ENCODE measurements at places on chromosomes 16 and 17. TPM values are rescaled to one million over a fixed set of nuclear protein-coding genes. Genes with fewer than 3 reads are reported as not detected.

GRCh38 chr16:65749506-65749905, 617.0 kb upstream of the CDH5 start:
- H3K27ac ChIP-seq = no peak overlapping the region
- no peaks in the 10 kb centered on the region for H3K36me3 ChIP-seq
- no peak for DNase-seq
- H3K4me1 ChIP-seq = no peaks in the 10 kb centered on the region

DNA sequence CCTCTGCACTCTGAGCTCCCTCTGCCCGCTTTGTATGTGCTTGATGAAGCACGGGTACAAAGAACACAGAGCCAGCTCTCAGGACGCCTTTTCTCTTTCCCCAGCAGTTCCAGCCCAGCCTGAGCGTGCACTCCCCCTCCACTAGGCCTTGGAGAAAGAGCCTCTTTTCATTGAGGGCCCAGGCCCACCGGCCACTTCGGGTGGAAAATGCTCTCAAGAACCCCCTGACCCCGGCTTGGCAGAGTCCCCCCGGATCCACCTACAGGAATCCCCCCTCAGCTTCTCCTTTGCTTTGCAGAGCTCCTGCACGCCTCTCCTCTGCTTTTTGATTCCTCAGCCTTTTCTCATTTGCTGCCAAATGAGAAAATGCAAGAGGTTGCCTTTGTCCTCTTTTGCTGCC, 30.2 kb downstream of the MRC2 start:
- no peak for DNase-seq
- H3K4me1 ChIP-seq = peaks cover 19% of the 10 kb centered on the region
- H3K36me3 ChIP-seq = no peaks in the 10 kb centered on the region
- H3K27me3 ChIP-seq = no peaks in the 10 kb centered on the region

DNA sequence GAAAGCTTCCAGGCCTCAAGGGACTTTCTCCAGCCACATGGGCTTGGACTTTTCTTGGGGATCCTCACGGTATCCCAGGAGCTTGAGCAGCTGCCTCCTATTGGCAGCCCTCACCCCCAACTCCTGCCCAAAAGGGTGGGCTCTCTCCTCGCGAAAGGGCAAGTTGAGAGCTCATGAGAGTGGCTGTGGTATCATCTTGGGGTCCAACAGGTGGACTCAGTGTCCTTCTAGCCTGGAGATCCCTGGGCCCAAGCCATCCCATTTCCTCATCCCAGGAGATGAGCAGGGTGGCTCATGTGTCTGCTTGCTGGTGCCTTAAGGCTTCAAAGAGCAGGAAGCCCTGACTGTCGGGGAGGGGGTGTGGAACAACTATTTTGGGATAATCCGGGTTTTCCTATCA, 17.7 kb downstream of the TBX4 start:
- H3K27ac ChIP-seq = no peak overlapping the region
- no peak overlapping the region for H3K4me3 ChIP-seq
- H3K27me3 ChIP-seq = no peaks in the 10 kb centered on the region
- no peaks in the 10 kb centered on the region for H3K36me3 ChIP-seq
- no peaks in the 10 kb centered on the region for H3K4me1 ChIP-seq

- no peak overlapping the region for H3K27ac ChIP-seq
- no peaks in the 10 kb centered on the region for H3K4me1 ChIP-seq
- H3K36me3 ChIP-seq = no peaks in the 10 kb centered on the region
- H3K4me3 ChIP-seq = no peak overlapping the region
- no peak for DNase-seq
These were observed 149.2 kb upstream of the TBX2 start for GRCh38 chr17:61250335-61250890.

DNA sequence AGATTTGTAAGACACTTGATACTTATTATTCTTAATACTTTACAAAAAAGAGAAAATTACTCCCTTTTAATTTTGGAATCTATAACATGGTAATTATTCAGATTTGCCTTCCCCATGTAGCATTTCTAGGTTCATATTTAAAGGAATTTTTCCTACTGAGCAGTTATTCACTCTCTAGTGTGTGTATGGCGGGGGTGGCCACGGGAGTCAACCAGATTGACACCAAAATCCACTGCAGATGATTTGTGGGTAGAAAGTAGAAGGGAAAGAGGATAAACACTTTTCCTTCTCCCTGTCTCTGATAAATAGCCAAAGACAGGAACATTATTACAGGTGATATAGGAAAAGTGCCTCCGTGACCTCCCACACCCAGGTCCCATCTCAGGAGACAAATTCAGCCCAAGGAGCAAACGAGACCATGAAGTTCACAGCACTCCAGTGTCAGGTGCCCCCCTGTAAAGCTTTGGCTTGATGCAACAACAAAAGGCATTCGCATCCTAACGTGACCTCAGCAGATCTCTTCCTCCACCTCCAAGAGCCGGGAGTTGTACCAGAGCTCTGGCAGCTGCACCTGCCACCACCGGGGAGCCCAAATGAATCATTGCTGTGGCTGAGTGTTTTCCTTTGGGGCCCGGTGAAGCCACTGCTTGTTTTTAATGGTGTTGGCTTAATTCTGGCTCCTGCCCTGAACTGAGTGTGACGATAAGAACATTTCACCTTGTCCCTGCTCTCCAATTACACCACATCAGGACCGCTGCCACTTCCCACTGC, 92.7 kb upstream of the NOL11 start:
- H3K4me1 ChIP-seq = no peaks in the 10 kb centered on the region
- H3K4me3 ChIP-seq = no peak overlapping the region
- H3K27me3 ChIP-seq = no peaks in the 10 kb centered on the region
- DNase-seq = no peak

- no peak overlapping the region for H3K4me3 ChIP-seq
- no peaks in the 10 kb centered on the region for H3K27me3 ChIP-seq
- no peaks in the 10 kb centered on the region for H3K4me1 ChIP-seq
- H3K36me3 ChIP-seq = no peaks in the 10 kb centered on the region
- DNase-seq = no peak
These were observed 57.2 kb upstream of the MED9 start for GRCh38 chr17:17419631-17420030.

GRCh38 chr16:84756830-84757229, 57.0 kb downstream of the USP10 start:
- H3K27me3 ChIP-seq = no peaks in the 10 kb centered on the region
- no peaks in the 10 kb centered on the region for H3K36me3 ChIP-seq
- H3K4me1 ChIP-seq = peaks cover under 1% of the 10 kb centered on the region
- no peak overlapping the region for H3K4me3 ChIP-seq
- DNase-seq = no peak

DNA sequence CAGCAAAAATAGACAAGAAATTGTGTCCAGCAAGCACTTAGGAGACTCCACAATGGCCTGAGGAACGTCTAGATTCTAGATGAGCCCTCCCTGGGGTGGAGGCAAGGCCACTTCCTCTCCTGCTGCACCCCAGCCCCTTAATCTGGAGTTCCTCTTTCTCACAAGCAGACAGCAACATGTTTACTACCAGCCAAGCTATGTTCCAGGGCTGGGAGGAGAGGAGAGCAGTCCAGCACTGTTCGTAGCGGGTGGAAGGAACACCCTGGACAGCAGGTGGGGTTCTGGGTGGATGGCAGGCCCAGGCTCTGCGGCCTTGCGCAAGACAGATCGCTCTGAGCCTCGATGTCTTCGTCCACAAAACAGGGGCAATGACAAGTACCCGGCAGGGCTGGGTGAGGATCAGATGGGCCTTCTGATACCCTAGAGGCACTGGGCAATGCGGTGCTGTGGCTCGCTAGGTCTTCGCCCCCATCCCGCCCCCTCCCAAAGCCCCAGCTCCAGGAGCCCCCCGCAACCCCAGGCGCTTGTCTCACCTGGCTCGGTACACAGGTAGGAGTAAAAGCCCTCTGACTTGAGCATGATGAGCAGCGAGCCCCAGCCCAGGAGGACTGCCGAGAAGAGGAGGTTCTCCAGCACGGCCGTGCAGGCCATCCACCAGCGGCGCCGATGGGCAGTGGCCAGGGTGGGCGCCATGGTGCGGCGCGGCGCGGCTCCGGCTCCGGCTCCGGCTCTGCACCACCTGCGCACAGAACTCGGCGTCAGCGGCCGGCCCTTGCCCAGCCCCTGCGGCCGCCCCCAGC, 1.3 kb downstream of the SLC43A2 start:
- H3K4me3 ChIP-seq = peak overlapping the region; percentile 82
- no peak for DNase-seq
- no peaks in the 10 kb centered on the region for H3K4me1 ChIP-seq
- H3K27me3 ChIP-seq = no peaks in the 10 kb centered on the region
- peak overlapping the region; percentile 88 for H3K27ac ChIP-seq
- H3K36me3 ChIP-seq = no peaks in the 10 kb centered on the region

GRCh38 chr16:10741844-10742243, 1.8 kb upstream of the NUBP1 start:
- no peak overlapping the region for H3K4me3 ChIP-seq
- H3K36me3 ChIP-seq = no peaks in the 10 kb centered on the region
- DNase-seq = no peak
- H3K27ac ChIP-seq = no peak overlapping the region

GRCh38 chr17:44751806-44752205, 7.0 kb upstream of the ADAM11 start:
- no peaks in the 10 kb centered on the region for H3K4me1 ChIP-seq
- H3K27ac ChIP-seq = no peak overlapping the region
- no peak overlapping the region for H3K4me3 ChIP-seq
- DNase-seq = no peak

- H3K4me3 ChIP-seq = no peak overlapping the region
- H3K36me3 ChIP-seq = no peaks in the 10 kb centered on the region
- no peaks in the 10 kb centered on the region for H3K4me1 ChIP-seq
- DNase-seq = peak; percentile 40
- no peak overlapping the region for H3K27ac ChIP-seq
- no peaks in the 10 kb centered on the region for H3K27me3 ChIP-seq
These were observed 37.6 kb downstream of the ARHGAP27 start for GRCh38 chr17:45394913-45395568.

GRCh38 chr16:23578101-23578830, 17.9 kb downstream of the NDUFAB1 start:
- H3K4me1 ChIP-seq = no peaks in the 10 kb centered on the region
- H3K27ac ChIP-seq = no peak overlapping the region

GRCh38 chr16:674968-675883, at the start of gene RHBDL1:
RHBDL1 (plus strand) TSS chr16:675671; CDS start chr16:675791, 120 bp downstream.
- H3K4me3 ChIP-seq = peak within 1 kb of the TSS; percentile 15
- no peak for DNase-seq
- no peaks in the 10 kb centered on the region for H3K27me3 ChIP-seq
- no peak within 1 kb of the TSS for H3K27ac ChIP-seq

DNA sequence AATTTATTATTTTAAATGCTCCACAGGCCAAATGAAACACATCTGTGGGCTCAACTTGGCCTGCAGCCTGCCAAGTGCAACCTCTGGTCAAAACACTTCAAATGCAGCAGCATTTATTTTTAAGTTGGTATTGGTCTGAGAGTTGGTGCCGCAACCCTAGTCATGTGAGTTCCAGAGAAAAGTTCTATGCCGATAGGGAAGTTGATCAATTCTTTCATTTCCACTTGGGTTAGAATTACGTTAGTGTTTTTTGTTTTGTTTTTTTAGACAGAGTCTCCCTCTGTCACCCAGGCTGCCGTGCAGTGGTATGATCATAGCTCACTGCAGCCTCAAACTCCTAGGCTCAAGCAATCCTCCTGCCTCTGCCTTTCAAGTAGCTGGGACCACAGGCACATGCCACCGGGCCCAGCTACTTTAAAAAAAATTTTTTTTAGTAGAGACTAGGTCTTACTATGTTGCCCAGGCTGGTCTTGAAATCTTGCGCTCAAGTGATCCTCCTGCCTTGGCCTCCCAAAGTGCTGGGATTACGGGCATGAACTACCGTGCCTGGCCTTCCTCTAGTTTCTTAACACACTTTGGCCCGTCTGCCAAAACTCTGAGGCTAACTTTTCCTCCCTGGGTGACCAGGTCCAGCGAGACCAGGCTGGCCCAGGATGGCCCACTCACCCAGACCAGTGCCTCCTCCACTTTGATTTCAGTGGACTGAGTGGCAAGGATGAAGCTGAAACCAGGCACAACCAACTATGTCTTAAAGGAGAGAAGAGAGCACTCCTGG, 221.1 kb downstream of the MRTFB start:
- no peaks in the 10 kb centered on the region for H3K36me3 ChIP-seq
- no peaks in the 10 kb centered on the region for H3K27me3 ChIP-seq
- DNase-seq = no peak
- H3K4me1 ChIP-seq = no peaks in the 10 kb centered on the region

DNA sequence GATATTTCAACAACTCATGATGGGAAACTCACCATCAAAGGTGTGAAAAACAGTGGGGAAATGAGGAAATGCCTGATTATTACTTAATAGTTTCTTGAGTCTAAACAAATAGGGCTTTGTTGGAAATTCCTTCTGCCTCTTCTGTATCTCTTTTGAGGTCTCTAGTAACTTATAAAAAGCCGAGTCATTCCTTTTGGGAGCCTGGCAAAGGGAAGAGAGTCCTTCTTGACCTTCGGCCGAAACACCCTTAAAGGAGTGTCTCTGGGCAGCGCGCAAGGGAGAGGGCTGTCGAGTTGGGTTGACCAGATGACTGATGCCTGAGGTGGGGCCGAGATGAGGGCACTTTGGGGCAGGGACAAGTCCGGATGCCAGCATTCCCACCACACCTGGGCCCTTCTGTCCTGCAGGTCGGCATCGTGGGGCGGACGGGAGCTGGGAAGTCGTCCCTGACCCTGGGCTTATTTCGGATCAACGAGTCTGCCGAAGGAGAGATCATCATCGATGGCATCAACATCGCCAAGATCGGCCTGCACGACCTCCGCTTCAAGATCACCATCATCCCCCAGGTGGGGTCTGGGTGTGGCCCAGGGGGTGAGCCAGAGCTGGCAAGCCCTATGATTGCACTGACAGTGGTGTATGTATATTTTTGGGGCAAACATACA, 89.2 kb downstream of the ABCC6 start:
- peaks cover 74% of the 10 kb centered on the region for H3K36me3 ChIP-seq
- H3K4me1 ChIP-seq = no peaks in the 10 kb centered on the region
- no peak for DNase-seq
- H3K27ac ChIP-seq = no peak overlapping the region
- H3K27me3 ChIP-seq = no peaks in the 10 kb centered on the region

DNA sequence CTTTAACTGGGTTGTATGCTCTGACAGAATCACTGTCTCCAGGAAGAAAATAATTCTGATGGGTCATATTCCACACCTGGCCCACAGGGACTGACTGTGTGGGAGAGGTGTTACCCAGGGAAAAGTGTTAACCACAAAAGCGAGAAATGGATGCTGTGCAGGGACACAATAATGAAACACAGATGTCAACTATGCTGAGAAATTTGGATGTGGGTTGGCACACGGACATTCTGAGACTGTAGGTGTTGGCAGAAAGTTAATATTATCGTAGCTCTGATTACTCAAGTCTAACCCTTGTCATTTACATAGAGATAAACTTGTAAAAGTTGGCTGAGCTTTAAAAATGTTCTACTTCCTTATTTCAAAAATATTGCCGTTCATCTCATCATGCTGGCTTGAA, 19.6 kb downstream of the TMC5 start:
- H3K27me3 ChIP-seq = no peaks in the 10 kb centered on the region
- H3K4me3 ChIP-seq = no peak overlapping the region
- no peaks in the 10 kb centered on the region for H3K36me3 ChIP-seq
- no peaks in the 10 kb centered on the region for H3K4me1 ChIP-seq

The SPATA22 gene
- not detected for total RNA-seq

The CD300A gene
- total RNA-seq = 8.1 TPM

The NACA2 gene
- not detected for total RNA-seq

The CCL14 gene
- total RNA-seq = 6.3 TPM

The ATAD5 gene
- 2.3 TPM for total RNA-seq

The SOST gene
- total RNA-seq = not detected

The NAGS gene
- total RNA-seq = 74.1 TPM

The SPECC1 gene
- total RNA-seq = 72.1 TPM

All from Peyer's patch (tissue), 4 donors.